ENCODE measurements at places on chromosomes 2 and 18.

- no peak for DNase-seq
These were observed 43.1 kb upstream of the GALNT3 start for GRCh38 chr2:165837122-165837521.

DNA sequence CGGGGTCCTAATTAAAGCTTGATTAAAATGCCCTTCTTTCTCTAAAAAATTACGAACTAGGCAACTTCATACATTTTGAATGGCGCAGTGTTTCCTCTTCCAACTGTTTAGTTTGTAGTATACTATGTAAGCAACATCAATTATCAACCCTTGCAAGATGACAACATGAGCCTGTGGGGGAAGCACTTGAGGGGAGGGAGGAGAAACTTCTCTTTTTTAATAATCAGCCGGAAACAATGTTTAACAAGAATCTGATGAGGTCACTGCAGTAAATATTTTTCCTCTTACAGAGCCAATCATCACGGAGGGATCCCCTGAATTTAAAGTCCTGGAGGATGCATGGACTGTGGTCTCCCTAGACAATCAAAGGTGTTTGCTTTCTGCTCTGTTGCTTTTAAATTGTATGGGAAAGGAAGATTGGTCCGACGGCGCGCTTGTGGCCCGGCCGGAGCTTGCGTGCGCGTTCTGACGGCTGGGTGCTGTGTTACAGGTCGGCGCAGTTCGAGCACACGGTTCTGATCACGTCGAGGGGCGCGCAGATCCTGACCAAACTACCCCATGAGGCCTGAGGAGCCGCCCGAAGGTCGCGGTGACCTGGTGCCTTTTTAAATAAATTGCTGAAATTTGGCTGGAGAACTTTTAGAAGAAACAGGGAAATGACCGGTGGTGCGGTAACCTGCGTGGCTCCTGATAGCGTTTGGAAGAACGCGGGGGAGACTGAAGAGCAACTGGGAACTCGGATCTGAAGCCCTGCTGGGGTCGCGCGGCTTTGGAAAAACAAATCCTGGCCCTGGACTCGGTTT, 5.3 kb upstream of the DLX1 start:
- DNase-seq: no peak

- DNase-seq: no peak
These were observed 56.7 kb downstream of the ZEB2 start for GRCh38 chr2:144463266-144463665.

DNA sequence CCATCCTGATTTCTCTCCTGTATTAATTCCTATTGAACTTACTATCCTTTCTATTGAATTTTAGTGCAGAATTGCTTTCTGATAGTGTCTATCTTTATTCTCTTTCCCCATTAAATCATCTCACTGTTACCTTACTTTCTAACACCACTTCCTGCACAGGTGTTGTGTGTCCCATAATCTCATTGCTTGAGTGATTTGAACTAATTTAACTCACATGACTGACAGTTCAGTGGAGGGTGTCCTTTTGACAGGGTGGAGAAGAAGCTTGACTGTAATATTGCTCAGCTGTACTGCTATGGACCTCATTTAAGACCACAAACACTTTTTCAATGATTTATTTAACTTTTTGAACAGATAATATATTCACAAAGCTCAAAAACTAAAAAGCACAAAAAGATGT, 211.8 kb downstream of the NRXN1 start:
- DNase-seq: no peak

DNA sequence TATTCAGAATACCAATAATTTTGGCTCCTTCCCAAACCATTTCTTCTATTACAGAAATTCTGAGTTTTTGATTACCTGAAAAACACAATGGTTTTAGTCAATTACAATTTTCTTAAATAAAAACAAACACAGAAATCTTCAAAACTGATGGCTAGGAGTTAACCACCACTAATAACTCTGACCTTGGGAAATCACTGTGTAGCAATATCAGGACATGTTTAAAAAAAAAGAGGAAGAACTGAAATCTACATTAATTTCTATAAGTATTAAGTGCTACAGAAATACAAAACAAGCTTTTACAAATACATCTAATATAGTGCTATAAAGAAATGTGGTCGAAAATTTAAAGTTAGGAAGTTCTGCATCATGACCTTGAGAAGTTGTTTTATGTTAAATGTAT, 14.9 kb downstream of the L3MBTL4 start:
- DNase-seq: no peak

- no peak for DNase-seq
These were observed 16.5 kb downstream of the CPLX4 start for GRCh38 chr18:59301929-59302328.

- no peak for DNase-seq
These were observed 204.6 kb downstream of the TRIB2 start for GRCh38 chr2:12921321-12921720.

GRCh38 chr2:232333361-232334135, 45.0 kb upstream of the ALPP start:
- DNase-seq: no peak

DNA sequence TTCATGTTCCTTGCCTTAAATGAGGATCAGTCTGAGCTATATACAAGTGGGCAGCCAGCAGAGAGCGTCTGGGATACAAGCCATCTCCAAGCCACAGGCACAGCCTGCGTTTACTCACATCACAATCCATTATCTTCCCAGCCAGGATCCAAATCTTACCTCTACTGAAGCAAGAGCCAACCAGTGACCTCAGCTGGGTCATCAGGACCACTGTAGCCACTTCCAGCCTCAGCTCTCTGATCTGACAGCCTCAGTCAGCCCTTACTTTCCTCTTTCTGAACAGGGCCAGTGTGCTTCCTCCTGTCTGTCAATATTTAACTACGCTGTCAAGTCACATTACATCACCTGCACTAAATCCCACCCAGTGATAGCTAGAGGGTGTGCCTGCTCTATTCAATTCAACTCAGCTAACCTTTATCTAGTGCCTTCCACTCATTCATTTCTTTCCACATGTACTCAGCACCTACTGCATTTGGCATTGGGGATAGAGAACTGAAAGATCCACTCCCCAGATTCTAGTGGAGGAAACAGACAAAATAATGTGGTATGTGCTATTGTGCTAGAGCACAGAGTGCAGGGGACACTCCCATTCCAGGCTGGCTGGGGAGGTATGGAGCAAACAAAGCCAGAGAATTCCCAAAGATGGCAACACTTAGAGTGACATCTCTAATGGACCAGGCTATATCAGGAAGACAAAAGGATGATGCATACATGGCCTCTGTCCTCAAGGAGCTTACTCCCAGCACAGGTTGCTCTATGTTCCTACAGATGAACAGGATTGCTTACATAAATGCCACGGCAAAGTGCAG, 146.5 kb downstream of the NCKAP5 start:
- DNase-seq: no peak

DNA sequence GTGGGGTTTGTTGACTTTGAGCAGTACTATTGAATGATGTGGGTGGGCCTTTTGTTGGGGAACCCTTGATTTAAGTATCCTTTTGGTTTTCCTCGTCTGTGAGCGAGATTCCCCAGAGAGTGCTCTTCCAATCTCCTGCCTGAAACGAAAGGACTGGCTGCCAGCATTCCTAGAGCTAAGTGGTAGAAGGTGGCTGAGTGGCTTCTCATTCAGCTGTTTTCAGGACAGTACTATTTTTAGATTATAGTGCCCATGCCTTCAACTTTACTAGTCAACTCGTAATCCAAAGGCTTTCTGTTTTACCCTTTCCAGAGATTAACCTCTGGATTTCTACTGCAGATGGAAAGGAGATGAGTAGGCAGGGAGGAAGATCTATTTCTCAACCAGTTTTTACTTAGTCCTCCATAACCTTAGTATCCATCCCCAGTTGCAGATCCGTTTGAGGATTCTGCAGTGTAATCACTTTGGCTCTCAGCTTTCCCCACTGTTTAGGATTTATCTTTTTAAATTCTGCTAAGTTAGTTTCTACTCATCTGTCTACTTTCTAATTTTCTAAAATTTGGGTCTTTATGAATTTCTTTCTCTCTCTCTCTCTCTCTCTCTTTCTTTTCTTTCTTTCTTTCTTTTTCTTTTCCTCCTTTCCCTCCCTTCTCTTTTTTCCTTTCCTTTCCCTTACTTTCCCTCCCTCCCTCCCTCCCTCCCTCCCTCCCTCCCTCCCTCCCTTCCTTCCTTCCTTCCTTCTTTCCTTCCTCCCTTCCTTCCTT, 9.2 kb downstream of the SLC4A1AP start:
- DNase-seq: no peak

GRCh38 chr2:58794103-58794502, 553.0 kb upstream of the FANCL start:
- no peak for DNase-seq

GRCh38 chr2:121237980-121238665, 46.9 kb downstream of the TFCP2L1 start:
- DNase-seq: no peak

DNA sequence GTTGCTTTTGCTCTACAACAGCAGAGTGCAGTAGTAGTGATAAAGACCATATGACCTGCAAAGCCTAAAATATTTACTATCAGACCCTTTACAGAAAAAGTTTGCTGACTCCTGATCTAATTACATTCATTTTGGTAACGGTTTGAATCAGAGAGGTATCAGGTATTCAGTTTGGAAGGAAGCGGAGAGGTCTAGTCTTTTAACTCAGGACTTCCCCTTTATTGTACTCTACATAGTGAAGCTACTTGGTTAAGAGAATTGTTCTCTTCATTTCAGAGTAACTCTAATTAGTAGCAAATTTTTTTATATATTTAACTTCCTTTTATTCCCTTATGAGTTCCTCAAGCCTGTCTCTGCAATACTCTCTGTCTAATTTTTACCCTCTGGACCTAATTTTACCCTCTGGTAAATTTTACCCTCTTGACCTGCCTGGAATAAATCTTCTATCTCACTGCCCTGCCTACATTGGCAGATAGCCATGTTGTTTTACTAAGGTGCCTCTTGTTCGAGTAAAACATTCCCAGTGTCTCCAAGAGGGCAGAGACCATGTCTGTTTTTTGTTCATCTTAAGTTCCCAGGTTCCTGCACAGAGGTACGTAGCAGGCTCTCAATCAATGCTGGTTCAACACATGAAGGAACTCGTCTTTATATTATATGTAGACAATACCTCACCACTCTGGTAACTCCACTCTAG, 170.6 kb downstream of the DNAH6 start:
- no peak for DNase-seq

DNA sequence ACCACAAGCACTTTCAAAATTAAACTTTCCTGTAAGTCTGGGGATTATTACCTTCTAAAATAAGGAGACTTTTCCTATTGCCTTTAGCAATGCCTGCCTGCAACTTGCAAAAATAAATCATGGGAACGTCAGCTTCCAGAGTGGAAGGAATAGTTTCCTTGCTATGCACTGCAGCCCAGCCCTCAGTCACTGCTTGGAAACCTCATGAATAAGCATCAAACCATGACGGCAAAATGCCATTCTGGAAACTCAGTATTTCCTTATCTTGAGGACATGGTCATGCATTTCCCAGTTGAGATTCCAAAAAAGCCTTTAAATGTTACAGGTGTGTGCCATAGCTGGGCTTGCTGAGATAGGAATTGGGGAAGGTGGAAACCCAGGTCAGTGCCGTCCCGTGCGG, 84.2 kb upstream of the OTOS start:
- DNase-seq: no peak

- no peak for DNase-seq
These were observed 138.7 kb downstream of the RAB3GAP1 start for GRCh38 chr2:135190799-135191198.

GRCh38 chr2:135890835-135891234, 14.6 kb upstream of the MCM6 start:
- no peak for DNase-seq

GRCh38 chr2:127400533-127400896, 12.7 kb upstream of the MAP3K2 start:
- DNase-seq: no peak

- no peak for DNase-seq
These were observed 494 bp upstream of the ROCK1 start for GRCh38 chr18:21112140-21112473.

GRCh38 chr2:23824777-23825212, 102.1 kb downstream of the ATAD2B start:
- no peak for DNase-seq
